IMR-90 (cell line): ENCODE measurements at places on chromosomes 7 and 10. TPM values are rescaled to one million over a fixed set of nuclear protein-coding genes. Genes with fewer than 3 reads are reported as not detected.

- H3K36me3 ChIP-seq = no peaks in the 10 kb centered on the region
- H3K4me3 ChIP-seq = no peak overlapping the region
- no peak for DNase-seq
These were observed 130.0 kb downstream of the PLXNA4 start for GRCh38 chr7:132446260-132446659.

The DUSP5 gene
- 42.1 and 55.3 TPM in 2 replicates for total RNA-seq

DNA sequence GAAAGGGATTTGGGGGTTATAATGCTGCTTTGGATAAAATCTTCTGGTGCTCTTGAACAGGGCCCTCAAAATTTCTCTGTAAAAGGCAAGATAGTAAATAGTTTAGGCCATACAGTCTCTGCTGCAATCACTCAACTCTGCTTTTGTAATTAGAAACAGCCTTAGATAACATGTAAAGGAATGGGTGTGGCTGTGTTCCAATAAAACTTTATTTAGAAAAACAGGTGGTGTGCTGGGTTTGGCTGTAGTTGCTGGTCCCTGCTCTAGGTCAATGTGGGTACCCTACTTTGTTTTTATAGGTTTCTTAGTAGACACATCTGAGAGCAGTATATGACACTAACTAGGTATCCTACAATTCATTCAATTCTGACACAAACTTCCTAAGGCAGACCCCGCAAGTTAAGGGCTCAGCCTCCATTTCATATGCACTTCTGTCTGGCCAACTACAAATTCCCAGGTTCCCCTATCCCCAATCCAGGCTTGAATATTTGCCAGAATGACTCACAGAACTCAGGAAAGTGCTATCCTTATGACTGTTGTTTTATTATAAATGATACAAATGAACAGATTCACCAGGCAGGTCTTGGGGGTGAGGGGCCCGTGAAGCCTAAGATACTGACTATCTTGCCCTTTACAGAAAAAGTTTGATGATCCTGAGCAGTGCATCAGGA, 349.9 kb downstream of the RPS24 start:
- H3K4me1 ChIP-seq = peaks cover 4% of the 10 kb centered on the region; the same call in 1 of the 2 replicates
- no peak overlapping the region for H3K4me3 ChIP-seq
- no peaks in the 10 kb centered on the region for H3K36me3 ChIP-seq
- peaks cover 54% of the 10 kb centered on the region for H3K27me3 ChIP-seq
- DNase-seq = peak; percentile 36
- no peak overlapping the region for H3K27ac ChIP-seq

The CTAGE8 gene
- not detected in 2 replicates for total RNA-seq

DNA sequence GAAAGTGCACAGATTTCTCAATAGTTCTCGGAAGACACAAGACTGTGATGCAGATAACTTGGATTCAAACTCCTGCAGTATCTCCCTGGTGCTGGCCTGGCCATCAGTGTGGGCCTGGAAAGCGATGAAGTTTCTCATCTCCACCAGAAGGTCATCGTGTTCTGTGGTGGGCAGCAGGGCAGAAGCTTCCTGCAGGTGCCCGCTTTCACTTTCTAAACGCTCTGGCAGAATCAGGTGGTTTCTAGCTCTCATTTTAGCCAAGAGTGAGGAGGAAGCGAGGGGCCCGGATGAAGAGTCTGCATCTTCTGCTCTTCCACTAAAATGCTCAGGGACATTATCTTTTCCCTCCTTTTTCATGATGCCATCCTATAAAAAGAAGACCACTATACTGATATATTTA, 63.0 kb upstream of the DRGX start:
- 0 out of 2 replicates have a peak, but pooled peaks cover 2% of the 10 kb centered on the region for H3K4me1 ChIP-seq
- no peak overlapping the region for H3K4me3 ChIP-seq

DNA sequence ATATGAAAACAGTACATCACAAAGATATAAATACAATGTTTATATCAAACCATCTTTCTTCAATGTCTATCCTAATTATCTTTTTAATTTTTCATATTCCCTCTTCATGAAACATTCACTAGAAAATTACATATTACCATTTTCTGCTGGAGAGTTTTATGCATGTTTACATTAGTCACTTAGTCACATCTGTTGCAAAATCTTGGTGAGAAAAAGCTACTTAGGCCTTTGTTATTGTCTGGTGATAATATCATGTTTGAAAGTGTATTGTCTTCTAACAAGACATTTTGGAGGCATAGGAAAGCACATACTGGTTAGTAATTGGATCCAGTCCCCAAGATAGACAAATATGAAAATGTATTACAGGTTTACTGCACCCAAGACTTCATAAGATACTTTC, 163.6 kb downstream of the GNAI1 start:
- H3K4me3 ChIP-seq = no peak overlapping the region
- DNase-seq = peak; percentile 26
- no peaks in the 10 kb centered on the region for H3K36me3 ChIP-seq
- H3K27me3 ChIP-seq = no peaks in the 10 kb centered on the region
- 0 out of 2 replicates have a peak, but pooled peaks cover 2% of the 10 kb centered on the region for H3K4me1 ChIP-seq

DNA sequence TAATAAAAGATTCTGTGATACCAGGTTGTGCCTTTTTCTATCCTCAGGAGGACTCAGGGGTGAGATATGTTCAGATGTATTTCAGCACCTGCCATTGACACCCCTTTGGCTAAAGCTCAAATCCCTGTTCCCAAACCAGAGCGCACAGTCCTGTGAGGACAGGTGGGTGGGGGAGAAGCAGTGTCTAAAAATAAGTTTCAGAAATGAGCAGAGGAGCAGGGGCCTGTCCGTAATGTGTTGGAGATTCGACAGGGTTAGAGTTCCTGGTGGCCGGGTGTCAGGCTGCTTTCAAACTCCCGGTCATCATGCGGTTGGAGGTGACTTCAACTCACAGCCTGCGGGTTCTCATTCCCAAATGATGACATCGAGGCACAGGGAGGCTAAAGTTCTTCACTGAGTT, 211.5 kb downstream of the KLF6 start:
- no peak overlapping the region for H3K4me3 ChIP-seq
- H3K36me3 ChIP-seq = no peaks in the 10 kb centered on the region
- H3K27me3 ChIP-seq = no peaks in the 10 kb centered on the region
- no peak for DNase-seq
- H3K27ac ChIP-seq = no peak overlapping the region

GRCh38 chr7:30968294-30968693, 4.5 kb downstream of the GHRHR start:
- H3K27ac ChIP-seq = no peak overlapping the region
- H3K4me1 ChIP-seq = no peaks in the 10 kb centered on the region
- H3K36me3 ChIP-seq = no peaks in the 10 kb centered on the region
- DNase-seq = no peak
- H3K27me3 ChIP-seq = peaks cover 63% of the 10 kb centered on the region

DNA sequence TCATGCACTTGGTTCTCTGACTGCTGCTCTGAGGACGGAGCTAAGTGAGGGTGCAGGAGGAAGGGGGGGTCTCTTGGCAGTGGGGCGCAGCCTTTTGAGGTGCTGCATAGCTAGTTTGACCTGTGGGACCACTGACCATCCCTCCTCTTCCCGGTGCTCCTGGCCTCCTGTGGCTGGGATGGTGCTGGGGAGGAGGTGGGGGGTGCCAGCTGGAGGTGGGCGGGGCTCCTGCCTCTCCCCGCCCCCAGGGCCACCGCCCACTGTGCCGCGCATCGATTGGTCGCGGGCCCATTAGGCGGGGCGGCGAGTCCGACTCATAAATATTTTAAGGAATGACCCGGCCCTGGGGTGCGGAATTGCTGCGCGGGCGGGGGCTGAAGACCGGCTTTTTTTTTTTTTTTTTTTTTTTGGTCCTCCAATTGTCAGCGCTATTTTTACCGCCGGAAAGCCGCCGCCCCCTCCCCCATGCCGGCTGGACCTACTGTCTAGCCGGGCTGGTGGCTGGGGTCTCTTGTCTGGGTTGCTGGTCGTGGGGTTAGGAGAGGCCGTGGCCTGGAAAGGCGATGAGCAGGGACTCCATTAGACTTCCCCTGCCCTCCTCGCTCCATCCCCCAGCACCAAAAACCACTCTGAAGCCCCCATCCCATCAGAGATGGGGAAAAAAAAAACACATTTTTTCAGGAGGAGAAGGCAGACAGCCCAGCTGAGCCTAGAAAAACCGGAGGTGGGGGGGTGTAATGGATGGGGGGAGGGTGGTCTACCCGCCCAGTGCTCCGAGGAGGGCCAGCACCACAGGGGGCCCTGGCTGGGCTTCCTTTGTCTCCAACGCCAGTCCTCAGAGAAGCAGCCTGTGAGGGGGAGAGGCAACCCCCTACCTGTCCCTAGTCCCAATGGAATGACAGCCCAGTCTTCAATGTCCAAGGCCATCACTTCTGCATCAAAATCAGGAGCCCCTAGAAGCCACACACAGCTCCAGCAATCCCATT, 6.4 kb downstream of the SH2B2 start:
- DNase-seq = no peak
- no peaks in the 10 kb centered on the region for H3K36me3 ChIP-seq
- no peak overlapping the region for H3K27ac ChIP-seq
- H3K4me1 ChIP-seq = no peaks in the 10 kb centered on the region; the same call in 1 of the 2 replicates

GRCh38 chr10:126247446-126247975, 140.8 kb downstream of the ADAM12 start:
- H3K4me3 ChIP-seq = no peak overlapping the region
- no peaks in the 10 kb centered on the region for H3K36me3 ChIP-seq
- H3K27ac ChIP-seq = peak overlapping the region; percentile 39; the same call in 1 of the 2 replicates
- H3K27me3 ChIP-seq = no peaks in the 10 kb centered on the region
- DNase-seq = peak; percentile 100

The SPDYE2B gene
- total RNA-seq = not detected in 2 replicates

The INSYN2A gene
- total RNA-seq = under 0.01 and 0.18 TPM in 2 replicates

The BEND7 gene
- total RNA-seq = 2.3 and 3.1 TPM in 2 replicates

The SEC61A2 gene
- total RNA-seq = 6.8 and 8.3 TPM in 2 replicates

DNA sequence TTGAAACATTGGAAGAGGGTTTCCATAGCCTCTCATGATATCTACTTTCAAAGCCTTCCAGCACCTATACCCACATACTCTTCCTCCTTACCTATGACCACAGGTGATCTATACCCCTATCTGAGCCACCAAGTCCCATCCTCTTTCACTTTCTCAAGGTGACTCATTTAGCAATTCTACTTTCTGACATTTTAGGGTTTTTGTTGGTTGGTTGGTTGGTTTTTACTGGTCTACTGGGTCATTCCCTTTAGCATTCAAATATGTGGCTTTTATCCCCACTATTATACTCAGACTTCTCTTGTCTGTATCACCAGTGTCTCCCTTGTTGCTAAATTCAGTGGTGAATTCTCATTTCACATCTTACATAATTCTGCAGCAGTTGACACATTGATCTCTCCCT, 130.4 kb upstream of the STEAP4 start:
- no peaks in the 10 kb centered on the region for H3K27me3 ChIP-seq
- DNase-seq = no peak
- H3K36me3 ChIP-seq = no peaks in the 10 kb centered on the region
- H3K4me3 ChIP-seq = no peak overlapping the region

DNA sequence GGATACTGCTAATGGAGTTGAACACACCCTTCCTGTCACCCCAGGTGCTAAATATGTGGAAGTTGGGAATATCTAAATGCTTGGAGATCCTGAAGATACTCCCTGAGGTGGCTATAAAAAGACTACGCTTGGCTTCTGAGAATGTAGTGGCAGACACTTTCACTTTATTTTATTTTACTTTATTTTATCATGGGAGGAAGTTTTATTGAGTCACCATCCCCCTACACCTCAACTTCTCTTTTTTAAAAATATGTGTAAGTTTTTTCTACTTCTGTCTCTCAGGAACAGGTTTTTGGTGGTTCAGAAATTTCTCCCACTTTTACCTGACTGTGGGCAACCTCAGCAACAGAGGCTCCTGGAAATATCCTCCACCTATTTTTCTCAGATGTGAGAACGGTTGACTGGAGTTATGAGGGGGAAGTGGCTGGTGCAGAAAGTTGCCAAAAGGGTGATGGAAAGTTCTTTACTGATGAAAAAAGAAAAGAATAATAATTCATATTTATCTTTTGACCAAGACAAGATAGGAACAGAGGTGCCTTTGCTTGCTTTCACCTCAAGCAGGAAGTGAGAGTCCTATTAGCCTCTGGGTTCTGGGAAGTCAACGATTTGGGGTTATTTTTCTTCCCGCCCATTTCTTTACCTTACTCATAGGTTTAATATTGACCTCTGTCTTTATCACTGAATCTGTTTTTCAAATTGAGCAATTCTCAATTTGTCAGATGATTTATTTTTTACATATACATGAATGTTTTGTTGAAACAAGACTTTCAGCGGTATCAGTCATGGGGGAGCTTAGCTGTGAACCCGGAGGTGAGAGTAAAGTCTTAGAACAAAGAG, 103.6 kb downstream of the AHR start:
- no peak overlapping the region for H3K27ac ChIP-seq
- H3K27me3 ChIP-seq = no peaks in the 10 kb centered on the region
- no peak for DNase-seq
- H3K36me3 ChIP-seq = no peaks in the 10 kb centered on the region
- peaks cover 10% of the 10 kb centered on the region for H3K4me1 ChIP-seq
- H3K4me3 ChIP-seq = no peak overlapping the region

DNA sequence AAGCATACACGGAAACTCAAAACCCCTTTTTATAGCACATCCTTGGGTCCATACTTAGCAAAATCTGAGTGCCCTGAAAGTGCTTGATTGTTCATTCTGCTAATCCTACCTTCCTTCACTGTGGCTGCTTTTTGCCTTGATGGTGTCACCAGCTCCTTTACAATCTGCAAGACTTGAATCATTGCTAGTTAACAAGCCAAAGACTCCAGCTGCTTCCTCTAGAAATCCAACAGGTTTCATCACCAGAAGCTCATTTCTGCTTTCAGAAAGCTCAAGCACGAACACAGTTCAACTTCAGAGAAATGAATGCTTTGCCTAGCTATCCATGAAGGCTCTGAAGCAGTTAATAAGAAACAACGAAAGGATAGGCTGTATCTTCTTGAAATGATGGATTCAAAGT, 38.0 kb downstream of the USP6NL start:
- no peak overlapping the region for H3K27ac ChIP-seq
- no peaks in the 10 kb centered on the region for H3K4me1 ChIP-seq
- DNase-seq = peak; percentile 63
- H3K36me3 ChIP-seq = no peaks in the 10 kb centered on the region

The PTF1A gene
- total RNA-seq = not detected in 2 replicates

The ZNF467 gene
- under 0.01 TPM in 1 of 2 replicates, not detected in the other for total RNA-seq

GRCh38 chr10:119654540-119654939, 3.4 kb downstream of the BAG3 start:
- no peak overlapping the region for H3K4me3 ChIP-seq
- peaks cover 39% of the 10 kb centered on the region for H3K4me1 ChIP-seq
- peaks cover 16% of the 10 kb centered on the region for H3K36me3 ChIP-seq

- H3K27me3 ChIP-seq = no peaks in the 10 kb centered on the region
- H3K4me1 ChIP-seq = peaks cover 6% of the 10 kb centered on the region
- peak overlapping the region; percentile 70 for H3K27ac ChIP-seq
- DNase-seq = no peak
- peak overlapping the region; percentile 85 for H3K4me3 ChIP-seq
These were observed 539 bp downstream of the PTCD1 start for GRCh38 chr7:99437946-99438572.
